ENCODE measurements at places on chromosomes 5 and 9.
A peak's percentile ranks its signal among the peaks of the same experiment; 100 is the strongest.

DNA sequence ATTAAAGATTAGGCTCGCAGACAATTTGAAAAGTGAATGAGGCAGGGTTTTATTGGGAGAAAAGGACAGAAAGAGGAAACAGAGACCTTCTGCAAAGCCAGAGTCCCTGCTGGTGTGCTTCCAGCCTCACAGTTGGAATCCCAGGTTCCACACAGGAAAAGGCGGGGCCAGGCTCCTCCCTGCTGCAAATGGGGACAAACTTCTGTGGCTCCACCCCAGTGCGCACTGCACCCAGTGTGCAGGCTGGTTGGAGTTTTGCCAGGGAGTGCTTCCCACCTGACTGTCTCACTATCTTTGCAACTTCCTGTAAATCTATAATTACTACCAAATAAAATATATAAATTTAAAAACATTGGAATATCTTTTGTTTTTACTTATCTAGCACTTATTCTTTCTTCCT lies 386.0 kb upstream of the GRIN3A start:
- H3K4me1 ChIP-seq: no peaks in the 10 kb centered on the region
- H3K4me3 ChIP-seq: no peak overlapping the region
- no peaks in the 10 kb centered on the region for H3K27me3 ChIP-seq
- no peak for DNase-seq
- H3K27ac ChIP-seq: no peak overlapping the region
- H3K36me3 ChIP-seq: no peaks in the 10 kb centered on the region

GRCh38 chr5:98301547-98301946 lies 471.9 kb upstream of the RGMB start:
- no peak for DNase-seq
- H3K4me1 ChIP-seq: no peaks in the 10 kb centered on the region
- no peak overlapping the region for H3K27ac ChIP-seq
- no peaks in the 10 kb centered on the region for H3K36me3 ChIP-seq
- no peak overlapping the region for H3K4me3 ChIP-seq

GRCh38 chr5:78985725-78986223 lies 664 bp upstream of the ARSB start:
- H3K36me3 ChIP-seq: no peaks in the 10 kb centered on the region
- peaks cover 32% of the 10 kb centered on the region for H3K4me1 ChIP-seq
- H3K27me3 ChIP-seq: no peaks in the 10 kb centered on the region
- H3K27ac ChIP-seq: peak overlapping the region; percentile 95

GRCh38 chr5:81601919-81602318 lies 149.0 kb downstream of the SSBP2 start:
- no peaks in the 10 kb centered on the region for H3K27me3 ChIP-seq
- no peak for DNase-seq
- H3K4me3 ChIP-seq: no peak overlapping the region
- H3K4me1 ChIP-seq: peaks cover 10% of the 10 kb centered on the region
- H3K36me3 ChIP-seq: peaks cover 17% of the 10 kb centered on the region

DNA sequence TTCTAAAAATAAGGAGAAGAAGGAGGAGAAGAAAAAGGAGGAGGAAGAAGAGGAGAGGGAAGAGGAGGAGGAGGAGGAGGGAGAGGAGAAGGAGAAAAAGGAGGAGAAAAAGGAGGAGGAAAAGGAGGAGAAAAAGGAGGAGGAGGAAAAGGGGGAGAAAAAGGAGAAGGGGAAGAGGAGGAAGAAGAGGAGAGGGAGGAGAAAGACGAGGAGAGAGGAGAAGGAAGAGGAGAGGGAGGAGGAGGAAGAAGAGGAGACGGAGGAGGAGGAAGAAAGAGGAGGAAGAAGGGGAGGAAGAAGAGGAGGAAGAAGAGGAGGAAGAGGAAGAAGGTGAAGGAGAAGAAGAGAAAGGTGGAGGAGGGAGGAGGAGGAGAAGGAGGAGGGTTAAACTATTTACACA lies 210.2 kb upstream of the TRPM3 start:
- no peak for DNase-seq
- H3K4me1 ChIP-seq: no peaks in the 10 kb centered on the region
- H3K27me3 ChIP-seq: peaks cover 8% of the 10 kb centered on the region
- H3K36me3 ChIP-seq: no peaks in the 10 kb centered on the region
- no peak overlapping the region for H3K4me3 ChIP-seq

GRCh38 chr9:111414406-111414805 lies 69.8 kb downstream of the ECPAS start:
- H3K27me3 ChIP-seq: no peaks in the 10 kb centered on the region
- no peak for DNase-seq
- peaks cover 66% of the 10 kb centered on the region for H3K36me3 ChIP-seq
- H3K27ac ChIP-seq: no peak overlapping the region
- no peak overlapping the region for H3K4me3 ChIP-seq

DNA sequence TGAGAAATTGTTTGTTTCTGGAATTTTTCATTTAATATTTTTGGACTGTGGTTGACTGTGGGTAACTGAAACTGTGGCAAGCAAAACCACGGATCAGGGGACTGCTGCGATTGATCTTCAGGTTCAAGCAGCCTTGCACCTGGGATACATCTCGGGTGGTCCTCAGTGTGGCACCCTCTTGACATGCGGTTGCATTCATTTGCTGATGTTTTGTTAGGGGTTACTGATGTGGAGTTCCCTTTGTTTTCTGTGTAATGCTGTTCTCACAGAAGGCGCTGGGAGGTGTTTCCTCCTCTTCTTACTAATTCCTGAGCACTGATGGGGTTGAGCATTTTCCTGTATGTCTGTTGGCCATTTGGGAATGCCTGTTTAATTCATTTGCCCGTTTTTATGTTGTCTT lies 60.4 kb downstream of the EHMT1 start:
- no peak overlapping the region for H3K27ac ChIP-seq
- peaks cover 17% of the 10 kb centered on the region for H3K36me3 ChIP-seq
- H3K27me3 ChIP-seq: no peaks in the 10 kb centered on the region
- peaks cover 18% of the 10 kb centered on the region for H3K4me1 ChIP-seq
- H3K4me3 ChIP-seq: no peak overlapping the region

GRCh38 chr9:71108937-71109336 lies 12.5 kb downstream of the TRPM3 start:
- no peaks in the 10 kb centered on the region for H3K27me3 ChIP-seq
- no peak overlapping the region for H3K4me3 ChIP-seq
- no peak overlapping the region for H3K27ac ChIP-seq
- H3K4me1 ChIP-seq: no peaks in the 10 kb centered on the region

DNA sequence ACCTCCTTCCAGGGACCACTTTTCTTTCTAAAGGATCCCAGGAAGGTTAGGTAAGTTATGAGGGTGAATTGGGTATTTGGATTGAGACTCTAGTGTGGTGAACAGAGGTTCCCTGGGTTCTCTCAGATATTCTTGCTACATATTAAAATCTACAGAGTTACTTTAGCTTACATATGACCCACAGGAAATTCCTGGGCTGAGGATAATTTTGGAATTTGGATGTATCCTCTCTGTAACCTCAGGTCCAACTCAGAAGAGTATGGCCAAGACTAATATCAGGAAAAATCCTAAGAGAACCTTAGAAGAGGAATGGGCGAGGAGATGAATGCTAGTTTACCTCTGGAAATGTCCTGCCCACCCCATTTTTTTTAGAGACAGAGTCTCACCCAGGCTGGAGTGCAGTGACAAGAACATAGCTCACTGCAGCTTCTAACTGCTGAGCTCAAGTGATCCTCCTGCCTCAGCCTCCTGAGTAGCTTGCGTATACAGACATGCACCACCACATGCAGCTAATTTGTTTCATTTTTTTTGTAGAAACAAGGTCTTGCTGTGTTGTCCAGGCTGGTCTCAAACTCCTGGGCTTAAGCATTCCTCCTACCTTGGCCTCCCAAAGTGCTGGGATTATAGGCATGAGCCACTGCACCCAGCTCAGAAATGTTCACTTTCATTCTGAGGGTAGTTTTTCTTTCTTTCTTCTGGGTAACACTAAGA lies 196.4 kb downstream of the ARHGEF28 start:
- no peak overlapping the region for H3K4me3 ChIP-seq
- no peak for DNase-seq
- H3K27ac ChIP-seq: no peak overlapping the region
- no peaks in the 10 kb centered on the region for H3K4me1 ChIP-seq
- no peaks in the 10 kb centered on the region for H3K27me3 ChIP-seq

GRCh38 chr5:33023649-33024048 lies 312.5 kb downstream of the NPR3 start:
- H3K4me1 ChIP-seq: no peaks in the 10 kb centered on the region
- H3K27me3 ChIP-seq: no peaks in the 10 kb centered on the region
- H3K4me3 ChIP-seq: no peak overlapping the region
- DNase-seq: no peak

DNA sequence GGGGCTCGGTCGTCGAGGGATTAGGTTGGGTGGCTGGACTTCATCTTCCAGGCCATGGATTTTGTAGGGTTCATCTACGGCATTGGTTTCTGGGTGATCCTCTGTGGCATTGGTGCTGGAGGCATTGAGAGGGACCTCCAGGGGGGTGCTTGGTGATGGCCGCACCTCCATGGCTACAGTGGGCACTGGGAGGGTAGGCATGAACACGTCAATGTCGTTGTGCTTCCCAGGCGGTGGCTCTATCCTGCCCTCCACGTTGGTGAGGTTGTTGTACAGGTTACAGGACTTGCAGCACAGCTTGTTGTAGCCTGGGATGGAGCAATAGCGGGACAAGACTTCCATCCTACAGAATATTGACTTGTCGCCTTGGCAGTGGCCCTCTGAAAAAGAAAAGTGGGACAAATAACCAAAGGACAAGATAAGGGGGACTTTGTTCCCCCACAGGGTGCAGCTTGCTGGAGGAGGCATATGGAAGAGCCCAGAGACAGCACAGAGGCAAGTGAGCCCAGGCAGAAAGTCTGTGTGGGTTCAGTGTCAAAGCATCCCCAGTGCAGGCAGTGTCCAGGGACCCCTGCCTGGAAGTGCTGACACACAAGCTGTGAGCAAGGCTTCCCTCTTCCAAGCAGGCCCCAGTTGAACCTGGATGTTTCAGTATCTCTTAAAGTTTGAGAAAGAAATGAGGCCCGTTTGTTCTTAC lies 53.9 kb downstream of the ZNF354C start:
- no peak overlapping the region for H3K27ac ChIP-seq
- H3K36me3 ChIP-seq: peaks cover 3% of the 10 kb centered on the region
- no peaks in the 10 kb centered on the region for H3K4me1 ChIP-seq
- no peaks in the 10 kb centered on the region for H3K27me3 ChIP-seq
- no peak overlapping the region for H3K4me3 ChIP-seq

DNA sequence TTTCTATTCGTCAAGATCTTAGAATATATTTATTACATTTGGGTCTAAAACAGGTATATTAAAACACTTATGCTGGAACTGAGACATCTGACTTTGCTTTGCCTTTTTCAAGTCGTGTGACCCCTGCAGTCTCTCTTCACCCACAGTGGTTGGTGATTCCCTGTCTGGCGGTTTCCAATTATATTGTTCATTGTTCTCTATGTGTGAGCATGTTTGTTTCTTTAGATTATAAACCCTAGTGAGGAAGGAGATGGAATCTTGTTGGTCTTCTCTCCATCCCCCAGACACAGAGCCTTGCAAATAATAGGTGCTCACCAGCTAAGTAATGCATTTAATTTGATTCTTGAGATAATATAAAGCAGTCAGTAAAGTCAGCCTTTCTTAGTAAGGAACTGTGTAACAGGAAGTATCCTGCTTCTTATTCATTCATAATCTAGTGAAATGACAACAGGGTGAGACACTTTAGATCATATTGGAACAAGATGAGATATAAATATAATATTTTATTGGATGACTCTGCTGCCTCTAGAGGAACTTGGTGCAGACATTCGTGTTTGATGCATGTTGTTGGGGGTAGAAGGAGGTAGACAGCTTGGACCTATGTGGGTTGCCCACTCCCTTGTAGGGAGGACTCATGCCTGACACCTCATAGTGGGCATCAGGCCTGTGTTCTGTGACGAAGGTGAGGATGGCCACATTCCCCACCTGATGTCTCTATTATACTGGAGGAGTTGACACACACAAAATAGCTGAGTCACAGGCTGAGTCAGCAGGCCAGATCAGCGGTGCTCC lies 88.1 kb downstream of the FGF1 start:
- peaks cover 8% of the 10 kb centered on the region for H3K4me1 ChIP-seq
- no peak overlapping the region for H3K27ac ChIP-seq
- no peak overlapping the region for H3K4me3 ChIP-seq

DNA sequence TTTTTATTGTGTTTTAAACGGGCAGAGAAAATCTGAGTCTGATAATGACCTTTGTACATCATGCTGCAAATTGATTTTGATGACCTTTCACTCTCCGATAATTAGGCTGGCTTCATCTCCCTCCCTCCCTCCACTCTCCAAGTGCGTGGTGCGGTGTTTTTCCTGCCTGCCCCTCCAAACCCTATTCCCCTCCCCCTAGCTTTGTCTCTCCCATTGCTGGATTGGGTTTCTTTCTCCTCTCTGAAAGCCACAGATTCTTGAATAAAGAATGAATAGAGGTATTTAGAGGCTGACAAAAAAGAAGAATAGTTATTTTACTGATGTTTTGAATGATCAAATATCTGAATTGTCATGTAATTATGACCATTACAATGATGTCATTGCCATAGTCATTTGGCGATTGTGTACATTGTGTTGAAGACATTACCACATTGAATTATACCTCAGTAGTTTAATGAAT lies 571.1 kb upstream of the ZNF608 start:
- H3K36me3 ChIP-seq: no peaks in the 10 kb centered on the region
- DNase-seq: no peak
- H3K27ac ChIP-seq: no peak overlapping the region

DNA sequence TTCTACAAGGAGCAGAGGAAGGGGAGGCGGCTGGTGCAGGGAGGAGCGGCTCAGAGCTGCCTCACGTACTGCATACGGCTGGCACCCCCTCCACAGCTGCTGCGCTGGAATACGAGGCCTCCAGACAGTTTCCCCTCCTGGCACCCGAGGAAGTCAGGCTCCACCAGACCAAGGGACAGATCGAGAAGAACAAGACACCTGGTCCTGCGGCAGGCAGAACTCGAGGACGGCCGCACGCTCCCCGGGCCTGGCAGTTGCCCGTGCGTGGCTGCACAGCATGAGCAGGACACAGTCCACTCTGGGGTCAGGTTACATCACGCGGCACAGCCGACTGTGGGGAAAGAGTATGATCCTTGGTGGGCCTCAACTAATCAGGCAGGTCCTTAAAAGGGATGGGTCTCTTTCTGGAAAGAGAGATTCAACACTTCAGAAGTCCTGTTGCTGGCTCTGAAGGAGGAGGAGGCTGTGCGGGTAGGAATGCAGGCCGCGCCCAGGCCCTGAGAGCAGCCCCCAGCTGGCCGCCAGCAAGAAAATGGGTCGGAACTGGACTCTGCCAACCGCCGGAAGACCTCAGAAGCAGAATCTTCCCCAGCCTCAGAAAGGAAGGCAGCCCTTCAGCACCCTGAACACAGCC lies 11.6 kb downstream of the UBAC1 start:
- DNase-seq: no peak
- H3K4me1 ChIP-seq: peaks cover 4% of the 10 kb centered on the region
- H3K4me3 ChIP-seq: no peak overlapping the region
- H3K36me3 ChIP-seq: peaks cover 46% of the 10 kb centered on the region

- no peak overlapping the region for H3K27ac ChIP-seq
- H3K36me3 ChIP-seq: no peaks in the 10 kb centered on the region
- no peak overlapping the region for H3K4me3 ChIP-seq
- no peak for DNase-seq
- no peaks in the 10 kb centered on the region for H3K4me1 ChIP-seq
Observed at GRCh38 chr9:116661037-116661954, 25.8 kb upstream of the TRIM32 start.

All from activated CD4-positive, alpha-beta T cell treated with anti-CD3 and anti-CD28 coated beads for 36 hours (primary cell).